ENCODE measurements at places on chromosomes 1 and 21. TPM values are rescaled to one million over a fixed set of nuclear protein-coding genes. Genes with fewer than 3 reads are reported as not detected.

DNA sequence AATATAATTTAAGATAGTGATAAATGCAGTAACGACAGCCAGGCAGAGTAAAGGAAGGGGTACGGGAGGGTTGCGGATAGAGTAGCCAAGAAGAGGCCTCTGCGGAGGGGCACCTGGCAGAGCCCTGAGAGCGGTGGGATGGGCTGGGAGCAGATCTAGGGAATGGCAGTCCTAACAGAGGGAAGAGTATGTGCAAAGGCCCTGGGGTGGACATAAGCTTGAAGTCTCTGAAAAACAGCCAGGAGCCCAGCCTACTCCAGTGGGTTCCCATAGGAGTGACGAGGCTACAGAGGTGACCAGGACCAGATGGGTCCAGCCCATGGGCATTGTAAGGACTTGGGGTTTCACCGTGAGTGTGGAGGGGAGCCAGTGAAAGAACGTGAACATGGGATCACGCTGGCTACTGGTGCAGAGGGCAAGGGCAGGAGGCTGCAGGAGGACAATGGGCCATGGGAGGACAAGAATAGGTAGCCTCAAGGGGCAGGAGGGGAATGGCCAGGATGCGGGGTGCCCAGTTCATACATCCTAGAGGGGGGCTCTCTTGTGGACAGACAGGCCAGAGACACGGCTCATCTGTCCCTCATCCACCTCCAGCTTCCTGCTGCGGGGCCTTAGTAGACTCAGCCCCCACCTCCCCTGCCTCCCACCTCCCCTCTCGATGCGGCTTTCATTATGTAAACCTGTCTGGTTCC is 185.7 kb upstream of the VAMP3 start:
- peak; percentile 28 for DNase-seq

DNA sequence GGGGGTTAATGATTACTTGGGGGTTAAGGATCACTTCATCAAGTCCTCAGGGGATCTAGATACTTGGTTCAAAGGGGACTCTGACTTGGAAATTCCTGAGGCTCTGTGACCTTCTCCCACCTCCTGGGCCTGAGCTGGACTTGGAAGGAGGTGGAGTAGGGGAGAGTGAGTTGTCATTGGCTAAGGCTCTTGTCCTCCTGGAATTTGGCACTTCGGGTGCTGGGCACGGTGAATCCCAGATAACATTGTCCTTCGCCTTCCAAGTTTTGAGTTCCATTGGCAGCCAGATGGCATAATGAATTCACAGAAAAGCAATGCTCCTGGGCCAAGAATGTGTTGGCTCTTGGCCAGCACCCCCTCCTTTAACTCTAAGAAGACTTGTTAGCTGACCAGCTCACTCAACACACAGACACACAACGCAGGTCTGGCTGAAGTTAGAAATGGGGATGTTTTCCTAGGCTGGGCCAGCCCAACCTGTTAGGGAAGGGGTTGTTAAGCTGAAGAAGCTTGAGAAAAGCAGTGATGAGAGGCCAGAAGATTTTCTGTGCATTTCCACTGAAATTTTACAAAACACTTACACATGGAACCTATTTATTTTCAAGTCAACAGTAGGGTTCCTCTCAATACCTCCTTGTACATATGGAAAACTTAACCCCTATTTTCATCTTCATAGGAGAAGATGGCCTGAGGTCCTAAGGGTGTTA is 29.7 kb downstream of the SLC26A9 start:
- no peak for DNase-seq

DNA sequence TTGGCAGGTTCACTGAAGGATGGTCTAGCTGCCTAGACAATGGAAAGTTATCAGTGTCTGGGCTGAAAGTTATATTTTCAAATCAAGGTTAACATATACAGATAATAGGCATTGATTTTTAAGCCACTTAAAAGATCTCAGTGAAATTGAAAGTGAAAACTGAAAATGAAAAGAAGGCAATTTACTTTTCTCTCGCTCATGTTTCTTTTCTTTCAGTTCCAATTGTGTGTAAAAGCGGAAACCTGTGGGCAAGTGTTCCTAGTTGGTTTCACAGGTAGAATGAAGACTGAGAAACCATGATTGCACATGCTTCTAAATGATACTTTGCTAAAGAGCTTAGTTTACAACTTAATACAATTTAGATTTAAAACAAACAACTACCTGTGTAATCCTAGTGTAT is 383.7 kb downstream of the ZP4 start:
- DNase-seq: no peak

GRCh38 chr1:156114919-156115513 is 505 bp downstream of the LMNA start:
- DNase-seq: peak; percentile 83

GRCh38 chr1:175192111-175192629 is 406 bp downstream of the KIAA0040 start:
- no peak for DNase-seq

- no peak for DNase-seq
Observed at GRCh38 chr21:35048706-35049617, at the start of gene RUNX1. TSS of gene RUNX1 (minus strand) at chr21:35049302.

GRCh38 chr1:186188004-186188539 is 187.0 kb downstream of the TPR start:
- DNase-seq: no peak

- DNase-seq: no peak
Observed at GRCh38 chr1:235791532-235792060, 75.1 kb downstream of the LYST start.

DNA sequence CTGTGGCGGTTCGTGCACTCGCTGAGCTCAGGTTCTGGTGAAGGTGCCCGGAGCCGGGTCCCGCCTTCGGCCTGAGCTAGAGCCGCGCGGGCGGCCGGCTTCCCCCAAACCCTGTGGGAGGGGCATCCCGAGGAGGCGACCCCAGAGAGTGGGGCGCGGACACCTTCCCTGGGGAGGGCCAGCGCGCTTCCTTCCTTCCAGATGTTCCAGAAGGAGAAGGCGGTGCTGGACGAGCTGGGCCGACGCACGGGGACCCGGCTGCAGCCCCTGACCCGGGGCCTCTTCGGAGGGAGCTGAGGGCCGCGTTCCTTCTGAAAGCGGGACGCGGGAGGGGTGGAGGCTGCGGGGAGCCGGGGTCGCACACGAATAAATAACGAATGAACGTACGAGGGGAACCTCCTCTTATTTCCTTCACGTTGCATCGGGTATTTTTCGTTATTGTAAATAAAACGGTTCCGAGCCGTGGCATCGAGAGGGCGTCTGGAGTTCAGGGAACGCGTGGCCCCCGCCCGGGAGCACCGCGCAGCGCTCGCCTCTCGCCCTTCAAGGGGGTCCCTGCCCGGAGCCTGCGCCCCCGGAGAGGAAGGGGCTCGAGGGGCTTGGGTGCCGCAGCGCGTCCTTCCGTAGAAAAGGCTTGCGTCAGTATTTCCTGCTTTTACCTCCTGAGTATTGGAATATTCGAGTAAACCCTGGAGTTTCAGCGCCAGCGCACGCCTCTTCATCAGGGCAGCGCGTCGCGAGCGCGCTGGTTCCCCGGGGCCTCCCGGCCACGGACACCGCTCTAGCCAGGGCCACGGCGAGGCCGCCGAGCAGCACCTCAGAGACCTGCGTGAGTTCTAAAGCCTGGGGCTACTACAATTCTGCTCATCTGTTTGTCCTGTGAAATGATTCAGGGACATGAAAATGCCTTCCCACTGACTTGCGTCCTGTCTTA is 11.5 kb downstream of the YBEY start:
- peak; percentile 76 for DNase-seq

SPRR2A gene
- total RNA-seq: not detected

ABCG1 gene
- total RNA-seq: 9.0 TPM

LHX8 gene
- not detected for total RNA-seq

ARHGAP30 gene
- 3.7 TPM for total RNA-seq

TGFBR3 gene
- total RNA-seq: 36.3 TPM

KIAA1614 gene
- 6.4 TPM for total RNA-seq

CAPN8 gene
- not detected for total RNA-seq

SRGAP2 gene
- total RNA-seq: 20.7 TPM
